ENCODE measurements at places on chromosomes 7 and 10.

- DNase-seq: no peak
Measured at GRCh38 chr10:127313996-127314700, 117.8 kb upstream of the INSYN2A start.

DNA sequence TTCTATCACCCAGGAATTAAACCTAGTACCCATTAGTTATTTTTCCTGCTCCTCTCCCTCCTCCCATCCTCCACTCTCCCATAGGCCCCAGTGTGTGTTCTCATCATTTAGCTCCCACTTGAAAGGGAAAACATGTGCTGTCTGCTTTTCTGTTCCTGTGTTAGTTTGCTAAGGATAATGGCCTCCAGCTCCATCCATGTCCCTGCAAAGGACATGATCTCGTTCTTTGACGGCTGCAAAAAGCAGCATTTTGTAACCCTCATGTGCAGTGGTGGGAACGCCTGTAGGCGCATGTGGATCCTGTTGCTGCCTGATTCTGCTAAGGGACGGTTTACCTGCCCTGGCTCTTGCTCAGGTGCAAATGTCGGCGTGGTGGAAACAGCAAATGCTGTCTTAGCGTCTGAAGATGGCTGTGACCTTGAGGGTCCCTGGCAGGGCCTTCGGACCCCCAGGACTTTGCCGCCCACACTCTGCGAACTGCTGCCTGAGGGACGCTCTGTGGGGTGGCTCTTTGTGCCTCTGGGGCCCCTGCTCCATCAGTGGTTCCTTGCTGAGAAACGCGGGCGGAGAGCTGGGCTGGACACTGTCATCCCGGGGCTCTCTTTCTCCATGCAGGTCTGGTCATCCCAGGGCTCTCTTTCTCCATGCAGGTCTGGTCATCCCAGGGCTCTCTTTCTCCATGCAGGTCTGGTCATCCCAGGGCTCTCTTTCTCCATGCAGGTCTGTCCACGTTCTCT lies 5.6 kb upstream of the MTG1 start:
- no peak for DNase-seq

DNA sequence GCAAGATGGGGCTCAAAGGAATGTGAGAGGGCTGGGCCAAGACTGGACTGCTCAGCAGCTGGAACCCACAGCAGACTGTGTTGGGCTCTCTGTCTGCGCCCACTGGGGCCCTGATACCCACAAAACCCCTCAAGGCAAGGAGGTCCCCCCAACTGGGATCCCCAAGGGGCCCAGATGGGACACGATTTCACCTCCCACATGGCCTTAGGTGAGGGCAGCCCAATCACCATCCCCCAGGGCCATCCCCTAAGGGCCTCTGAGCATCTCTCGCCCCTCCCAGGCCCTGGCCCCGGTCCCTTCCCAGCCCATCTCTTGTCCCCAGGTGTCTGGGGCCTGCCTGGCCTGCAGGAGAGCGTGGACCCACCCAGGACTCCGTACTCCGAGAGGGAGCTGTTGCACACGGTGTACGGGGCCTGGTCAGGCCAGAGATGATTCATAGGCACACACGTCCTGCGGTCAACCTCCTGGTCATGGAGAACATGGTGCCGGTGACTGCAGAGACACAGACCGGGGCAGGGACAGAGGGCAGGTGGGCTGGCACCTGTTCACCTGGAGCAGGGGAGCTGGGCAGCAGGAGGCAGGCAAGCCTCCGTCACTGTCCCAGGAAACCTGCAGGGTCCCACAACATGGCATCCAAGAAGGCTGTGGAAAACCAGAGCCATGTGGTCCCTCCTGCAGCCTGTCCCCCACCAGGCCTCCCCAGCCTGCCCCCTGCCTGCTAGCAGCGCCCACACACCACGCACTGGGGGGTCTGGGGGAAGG lies 21.6 kb downstream of the OGDHL start:
- no peak for DNase-seq

GRCh38 chr10:31083765-31084184 lies 52.1 kb upstream of the ZNF438 start:
- DNase-seq: no peak

- no peak for DNase-seq
Measured at GRCh38 chr10:22433875-22434274, 88.6 kb downstream of the SPAG6 start.

DNA sequence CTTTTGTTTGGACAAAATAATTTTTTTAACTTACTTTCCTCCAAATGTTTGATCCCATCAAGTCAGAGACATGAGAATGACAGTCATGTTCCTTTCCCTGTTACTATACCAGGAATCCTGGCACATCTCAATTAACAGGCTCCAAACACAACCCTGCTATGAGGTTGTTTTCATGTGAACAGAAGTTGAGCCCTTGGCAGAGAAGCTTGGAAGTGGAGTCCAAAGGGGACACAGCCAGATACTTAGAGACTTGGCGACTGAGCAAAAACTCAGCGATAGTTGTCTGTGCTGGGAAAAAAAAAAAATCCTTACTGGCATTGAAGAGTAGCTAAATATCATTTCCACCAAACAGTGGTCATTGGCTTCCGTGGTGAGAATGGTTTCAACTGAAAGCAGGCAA lies 12.8 kb downstream of the TUBAL3 start:
- no peak for DNase-seq

DNA sequence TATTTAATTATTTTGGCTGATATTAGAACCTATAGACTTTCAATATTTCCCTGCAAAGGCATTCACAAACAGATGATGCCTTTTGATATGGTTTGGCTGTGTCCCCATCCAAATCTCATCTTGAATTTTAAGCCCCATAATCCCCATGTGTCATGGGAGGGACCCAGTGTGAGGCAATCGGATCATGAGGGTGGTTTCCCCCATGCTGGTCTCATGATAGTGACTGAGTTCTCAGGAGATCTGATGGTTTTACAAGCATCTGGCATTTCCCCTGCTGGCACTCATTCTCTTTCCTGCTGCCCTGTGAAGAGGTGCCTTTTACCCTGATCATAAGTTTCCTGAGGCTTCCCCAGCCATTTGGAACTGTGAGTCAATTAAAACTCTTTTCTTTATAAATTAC lies 9.3 kb upstream of the PNLIPRP3 start:
- no peak for DNase-seq

- DNase-seq: no peak
Measured at GRCh38 chr7:39051279-39051678, 73.6 kb downstream of the POU6F2 start.

DNA sequence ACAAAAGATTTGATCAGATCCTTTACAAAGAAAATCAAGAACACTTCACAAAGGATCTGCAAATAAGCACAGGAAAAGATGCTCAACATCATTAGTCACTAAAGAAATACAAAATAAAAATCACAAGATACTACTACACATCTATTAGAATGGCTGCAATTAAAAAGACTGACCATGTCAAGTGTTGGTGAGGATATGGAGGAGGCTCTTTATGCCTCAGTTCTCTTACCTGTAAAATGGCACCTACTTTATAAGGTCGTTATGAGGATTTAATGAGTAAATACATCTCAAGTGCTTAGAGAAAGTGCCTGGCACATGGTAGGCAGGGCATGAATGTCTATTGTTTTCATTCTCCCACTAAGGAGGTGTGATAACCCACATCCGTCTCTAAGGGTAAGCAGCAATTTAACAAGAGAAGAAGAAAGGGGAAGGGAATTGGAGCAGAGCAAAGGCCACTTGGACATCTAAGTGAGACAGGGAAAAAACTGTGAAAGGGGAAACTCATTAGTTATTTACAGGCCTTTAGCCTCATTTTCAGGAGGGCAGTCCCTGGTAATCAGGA lies 157.5 kb upstream of the NFE2L3 start:
- DNase-seq: no peak

DNA sequence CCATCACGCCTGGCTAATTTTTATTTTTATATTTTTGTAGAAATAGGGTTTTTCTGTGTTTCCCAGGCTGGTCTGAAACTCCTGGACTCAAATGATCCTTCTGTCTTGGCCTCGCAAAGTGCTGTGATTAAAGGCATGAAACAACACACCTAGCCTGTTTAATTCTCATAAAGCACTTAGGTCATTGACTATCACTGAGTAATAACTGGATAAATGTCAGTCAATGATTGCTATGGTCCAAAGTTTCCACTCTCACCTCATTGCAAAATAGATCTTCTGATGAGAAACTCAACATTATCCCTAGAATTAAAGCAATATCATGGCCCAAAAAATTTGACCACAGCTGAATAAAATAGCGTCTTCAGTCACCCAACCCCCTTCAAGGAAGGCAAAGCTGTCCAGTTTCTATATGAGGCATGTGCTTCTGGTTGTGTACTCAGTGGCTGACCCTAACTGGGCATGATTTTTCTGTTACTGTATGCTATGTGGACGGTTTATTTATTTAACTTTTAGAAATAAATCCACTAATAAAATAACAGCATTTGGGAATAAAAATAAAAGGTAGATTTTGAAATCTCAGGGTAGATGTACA lies 86.5 kb upstream of the LRRN3 start:
- no peak for DNase-seq

DNA sequence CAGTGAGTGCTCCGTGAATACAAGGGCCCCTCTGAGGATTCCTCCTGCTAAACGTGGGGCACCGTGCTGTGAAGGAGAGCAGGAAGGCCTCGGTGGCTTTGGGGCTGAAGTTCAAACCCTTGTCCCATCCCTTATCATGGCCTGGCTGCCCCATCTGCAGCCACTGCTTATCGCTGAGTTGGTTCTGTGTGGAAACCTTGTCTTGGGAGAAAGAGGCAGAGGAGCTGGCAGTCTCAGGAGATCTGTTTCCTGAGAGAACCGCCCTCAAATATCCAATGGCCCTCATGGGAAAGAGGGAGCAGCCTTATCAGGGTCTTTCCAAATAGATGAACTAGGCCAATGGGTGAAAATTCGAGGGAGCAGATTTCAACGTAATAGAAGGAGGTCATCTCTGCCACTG lies 52.0 kb upstream of the NRF1 start:
- DNase-seq: no peak

- DNase-seq: no peak
Measured at GRCh38 chr10:132521041-132521465, 16.5 kb upstream of the INPP5A start.

- peak; percentile 59 for DNase-seq
Measured at GRCh38 chr10:11986593-11987216, 55.9 kb downstream of the UPF2 start.

DNA sequence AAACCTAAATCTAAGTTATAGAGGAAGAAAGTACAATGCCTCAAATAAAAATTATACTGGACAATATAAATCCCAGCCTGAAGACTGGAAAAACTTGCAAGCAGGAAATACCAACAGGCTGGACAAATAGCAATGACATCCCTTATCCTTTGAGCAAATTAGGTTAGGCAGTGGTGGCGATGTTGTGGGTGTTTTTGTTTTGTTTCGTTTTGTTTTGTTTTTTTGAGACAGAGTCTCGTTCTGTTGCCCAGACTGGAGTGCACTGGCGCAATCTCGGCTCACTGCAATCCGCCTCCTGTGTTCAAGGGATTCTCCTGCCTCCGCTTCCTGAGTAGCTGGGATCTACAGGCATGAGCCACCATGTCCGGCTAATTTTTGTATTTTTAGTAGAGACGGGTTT lies 57.3 kb upstream of the TES start:
- DNase-seq: no peak

DNA sequence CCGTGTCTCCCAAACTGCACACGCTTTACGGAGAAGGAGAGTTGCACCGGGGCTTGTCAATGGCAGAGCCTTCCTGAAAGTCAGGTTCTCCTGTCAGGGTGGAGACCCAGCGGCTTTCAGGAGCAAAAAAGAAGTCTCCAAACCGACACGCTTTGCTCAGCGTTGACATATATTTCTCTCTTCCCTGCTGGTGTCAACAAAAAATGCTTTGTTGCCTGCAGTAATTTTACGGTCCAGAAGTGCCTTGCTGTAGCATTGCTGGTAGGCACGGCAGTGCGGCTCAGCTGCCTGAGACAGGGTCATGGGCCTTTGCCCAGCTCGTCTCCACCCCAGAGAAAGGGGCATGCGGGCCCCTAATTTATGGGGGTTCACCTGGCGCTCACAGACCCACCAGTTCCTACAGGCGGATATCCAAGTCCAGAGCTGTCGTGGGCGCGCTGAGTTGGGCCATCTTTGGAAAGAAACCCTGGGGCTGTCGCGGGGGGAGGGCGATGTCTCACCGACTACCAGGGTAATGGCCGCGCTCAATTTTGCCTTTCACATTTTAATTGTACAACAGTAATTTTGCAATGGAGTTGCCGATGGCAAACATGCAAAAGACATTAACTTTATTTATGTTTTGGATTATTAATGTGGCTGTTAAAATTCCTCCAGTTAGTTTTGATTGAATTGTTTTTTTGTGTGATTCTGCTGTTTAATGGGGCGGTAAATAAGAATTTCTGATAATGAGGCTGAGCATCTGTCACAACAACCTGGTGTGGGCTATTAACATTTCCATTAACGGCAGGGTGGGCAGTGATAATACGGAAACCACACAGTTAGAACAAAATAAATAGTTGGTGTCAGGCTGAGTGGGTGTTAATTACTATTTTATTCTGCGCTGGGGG lies 478.2 kb upstream of the FOXK1 start:
- DNase-seq: no peak

DNA sequence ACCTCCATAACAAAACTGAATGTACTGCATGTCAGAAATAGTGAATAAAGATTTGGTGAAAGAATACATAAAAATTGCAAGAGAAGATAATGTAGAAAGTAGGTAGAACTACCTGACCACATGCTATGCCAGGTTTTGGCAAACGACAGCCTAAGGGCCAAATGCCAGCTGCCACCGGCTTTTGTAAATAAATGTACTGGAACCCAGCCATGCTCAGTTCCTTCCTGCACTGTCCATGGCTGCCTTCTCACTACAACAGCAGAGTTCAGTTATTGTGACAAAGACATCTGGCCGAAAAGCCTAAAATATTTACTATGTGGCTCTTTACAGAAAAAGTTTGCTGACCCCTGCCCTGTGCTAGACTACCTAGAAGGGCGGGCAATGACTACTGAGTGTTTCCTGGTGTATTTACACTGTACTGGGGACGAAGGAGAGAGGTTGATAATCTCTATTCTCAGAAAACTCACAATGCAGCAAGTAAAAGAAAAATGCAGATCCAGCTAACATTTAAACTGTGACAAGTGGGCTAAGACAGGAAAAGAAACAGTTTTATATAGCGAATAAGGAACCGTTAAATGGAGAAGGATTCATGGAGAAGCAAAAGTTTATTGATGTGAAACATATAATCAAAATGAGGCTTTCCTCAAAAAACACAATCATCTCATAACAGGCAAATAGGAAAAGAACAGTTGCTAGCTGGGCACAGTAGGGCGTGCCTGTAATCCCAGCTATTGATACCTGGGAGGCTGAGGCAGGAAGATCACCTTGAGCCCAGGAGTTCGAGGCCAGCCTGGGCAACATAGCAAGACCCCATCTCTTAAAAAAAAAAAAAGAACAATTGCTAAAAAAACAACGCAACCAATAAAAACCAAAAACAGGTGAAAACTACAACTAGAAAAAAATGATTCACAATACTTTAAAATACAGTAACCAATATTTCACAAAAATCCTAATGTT lies 13.7 kb downstream of the KIN start:
- DNase-seq: no peak

- DNase-seq: no peak
Measured at GRCh38 chr10:6659451-6659850, 79.4 kb upstream of the PRKCQ start.

- DNase-seq: no peak
Measured at GRCh38 chr10:111756217-111757061, 427.1 kb downstream of the GPAM start.

Measured in activated CD8-positive, alpha-beta memory T cell treated with anti-CD3 and anti-CD28 coated beads for 1 hour (primary cell).